ENCODE measurements at places on chromosomes 16 and 17.

- DNase-seq, result no peak
Observed at GRCh38 chr16:56554441-56554840, 10.4 kb upstream of the MT4 start.

GRCh38 chr17:35892091-35893035, 12.2 kb upstream of the CCL5 start:
- DNase-seq, result no peak

GRCh38 chr17:32901743-32902142, 24.8 kb upstream of the MYO1D start:
- no peak for DNase-seq

GRCh38 chr16:81901484-81901883, 109.8 kb downstream of the SDR42E1 start:
- no peak for DNase-seq

GRCh38 chr17:66533572-66533971, 231.2 kb downstream of the PRKCA start:
- DNase-seq, result no peak

DNA sequence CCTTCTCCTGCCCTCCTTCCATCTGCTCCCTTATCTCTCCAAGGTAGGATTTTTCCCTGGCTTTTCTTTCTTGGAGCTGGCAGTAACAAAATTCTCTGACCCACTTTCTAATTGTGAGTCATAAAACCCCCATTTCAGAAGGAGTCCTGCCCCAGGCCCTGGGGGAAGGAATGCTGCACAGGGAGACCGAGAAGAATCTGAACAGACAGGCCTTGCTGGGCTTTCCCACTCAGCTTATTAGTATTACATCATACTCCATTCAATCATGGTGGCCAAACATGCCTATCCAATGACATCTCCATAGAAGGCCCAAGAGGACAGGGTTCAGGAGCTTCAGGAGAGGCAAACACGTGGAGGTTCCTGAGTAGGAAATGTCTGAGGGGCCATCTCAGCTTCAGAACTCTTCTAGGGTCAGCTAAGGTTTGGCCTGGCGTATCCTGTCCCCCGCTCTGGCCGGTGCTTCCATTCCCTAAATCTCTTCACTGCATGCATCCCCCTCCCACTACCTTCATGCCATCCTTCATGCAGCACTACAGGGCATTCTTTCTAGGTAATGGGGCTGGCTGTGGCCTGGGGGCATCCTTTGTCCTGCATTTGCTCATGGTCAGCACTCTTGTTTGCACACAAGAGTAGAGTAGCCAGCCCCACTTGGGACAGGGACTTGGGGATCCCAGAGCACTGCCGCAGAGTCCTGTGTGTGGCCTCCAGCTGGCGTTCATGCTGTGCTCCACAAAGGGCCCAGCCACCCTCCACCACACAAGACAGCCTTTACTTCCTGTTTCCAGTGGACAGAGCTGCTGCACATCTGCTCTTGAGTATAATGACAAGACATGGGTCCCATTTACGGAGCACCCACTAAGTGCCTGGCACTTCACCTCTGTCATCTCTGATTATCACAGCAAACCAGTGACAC, 8.2 kb downstream of the SLC6A2 start:
- DNase-seq, result no peak

DNA sequence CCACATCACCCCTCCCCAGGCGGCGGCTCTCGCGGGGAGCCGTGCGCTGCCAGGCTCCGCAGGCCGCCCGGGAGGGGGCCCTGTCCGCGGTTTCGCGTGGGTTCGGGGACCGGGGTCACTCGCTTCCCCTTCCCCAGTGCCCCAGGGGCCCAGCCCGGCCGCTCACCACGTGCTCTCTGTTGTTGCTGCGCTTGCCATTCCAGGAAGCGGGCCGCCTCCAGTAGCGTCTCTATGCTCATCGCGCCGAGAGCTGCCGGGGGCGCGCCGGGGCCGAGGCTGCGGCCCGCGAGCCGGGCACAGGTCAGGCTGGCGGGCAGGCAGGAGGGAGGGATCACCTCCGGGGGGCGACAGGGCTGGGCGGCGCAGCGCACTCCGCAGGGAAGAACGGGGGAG, 390 bp downstream of the MNT start:
- DNase-seq, result peak; percentile 36

GRCh38 chr16:19166500-19166899, 1.5 kb upstream of the SYT17 start:
- DNase-seq, result no peak

DNA sequence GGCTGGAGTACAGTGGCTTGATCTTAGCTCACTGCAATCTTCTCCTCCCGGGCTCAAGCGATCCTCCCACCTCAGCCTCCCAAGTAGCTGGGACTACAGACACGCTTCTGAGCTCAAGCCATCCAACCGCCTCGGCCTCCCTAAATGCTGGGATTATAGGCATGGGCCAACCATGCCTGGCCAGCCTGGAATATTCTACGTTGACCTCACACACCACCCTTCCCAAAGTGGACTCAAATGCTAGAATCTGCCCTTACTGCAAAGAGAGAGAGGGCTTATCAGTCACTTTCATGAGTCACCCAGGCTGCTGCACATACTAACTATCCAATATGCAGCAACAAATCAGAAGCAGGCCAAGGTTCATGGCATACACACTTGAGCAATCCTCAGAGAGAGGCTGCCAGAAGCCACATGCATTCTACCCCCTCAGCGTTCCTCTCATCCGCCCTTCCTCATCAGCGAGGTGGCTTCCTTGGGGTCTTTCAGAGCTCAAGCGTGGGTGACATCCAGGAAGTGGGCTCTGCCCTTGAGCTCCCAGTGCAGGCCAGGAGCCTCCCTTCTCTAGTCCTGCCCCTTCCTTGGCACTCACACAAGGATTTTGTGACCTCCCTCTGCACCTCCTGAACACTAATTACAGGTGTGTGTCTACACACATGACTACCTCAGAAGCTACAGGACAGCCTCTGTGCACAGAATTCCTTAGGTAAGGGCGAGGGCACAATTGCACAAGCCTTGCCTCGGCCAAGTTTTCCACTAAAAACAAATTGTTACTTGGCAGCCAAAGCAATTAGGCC, 24.8 kb upstream of the SIAH1 start:
- DNase-seq, result no peak

DNA sequence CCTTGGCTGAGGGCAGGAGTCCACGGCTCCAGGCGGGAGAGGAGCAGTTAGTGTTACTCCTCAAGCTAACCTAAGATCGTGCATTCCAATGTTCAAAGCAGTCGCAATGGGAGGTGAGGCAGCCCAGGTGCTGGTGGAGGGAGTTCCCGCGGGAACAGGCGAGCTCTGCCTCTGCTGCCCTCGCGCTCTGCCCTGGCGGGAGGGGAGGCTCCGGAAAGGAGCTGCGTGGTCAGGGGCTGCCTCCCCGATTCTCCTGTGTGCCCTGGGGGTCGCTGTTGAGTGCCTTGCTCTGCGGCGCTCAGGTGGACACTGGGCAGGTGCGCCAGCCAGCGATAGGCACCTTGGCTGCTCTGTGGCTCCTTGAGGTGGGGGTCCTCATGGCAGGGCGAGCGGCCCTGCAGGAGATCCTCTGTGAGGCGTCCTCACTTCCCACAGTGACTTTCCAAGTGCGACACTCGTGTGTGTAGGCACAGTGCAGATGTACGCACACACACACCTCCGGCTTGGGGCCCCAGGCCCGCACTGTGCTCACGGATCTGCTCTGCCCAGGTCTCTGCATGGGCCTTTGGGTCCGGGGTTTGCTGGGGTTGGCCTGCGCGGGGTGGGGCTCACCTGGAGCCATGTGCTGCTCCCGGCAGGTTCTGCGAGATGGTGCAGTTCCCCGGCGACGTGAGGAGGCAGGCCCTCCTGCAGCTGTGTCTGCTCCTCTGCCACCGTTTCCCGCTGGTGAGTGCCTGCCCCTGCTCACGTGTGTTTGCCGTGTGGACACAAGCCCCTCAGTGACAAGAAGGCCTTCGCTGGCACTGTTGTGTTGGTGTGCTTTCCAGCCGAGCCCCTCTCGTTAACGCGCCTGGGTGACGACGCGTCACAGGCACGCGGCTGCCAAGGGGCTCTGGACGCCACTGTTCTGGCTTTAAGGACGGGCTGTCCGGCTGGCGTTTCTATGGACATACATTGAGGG, 97.9 kb upstream of the ZNF750 start:
- DNase-seq, result no peak
